ENCODE measurements at places on chromosomes 11 and 22.

- DNase-seq, result no peak
Observed at GRCh38 chr22:44930711-44931035, 79.1 kb downstream of the PHF21B start.

GRCh38 chr11:103877221-103877620 lies 159.2 kb upstream of the DDI1 start:
- DNase-seq, result no peak

DNA sequence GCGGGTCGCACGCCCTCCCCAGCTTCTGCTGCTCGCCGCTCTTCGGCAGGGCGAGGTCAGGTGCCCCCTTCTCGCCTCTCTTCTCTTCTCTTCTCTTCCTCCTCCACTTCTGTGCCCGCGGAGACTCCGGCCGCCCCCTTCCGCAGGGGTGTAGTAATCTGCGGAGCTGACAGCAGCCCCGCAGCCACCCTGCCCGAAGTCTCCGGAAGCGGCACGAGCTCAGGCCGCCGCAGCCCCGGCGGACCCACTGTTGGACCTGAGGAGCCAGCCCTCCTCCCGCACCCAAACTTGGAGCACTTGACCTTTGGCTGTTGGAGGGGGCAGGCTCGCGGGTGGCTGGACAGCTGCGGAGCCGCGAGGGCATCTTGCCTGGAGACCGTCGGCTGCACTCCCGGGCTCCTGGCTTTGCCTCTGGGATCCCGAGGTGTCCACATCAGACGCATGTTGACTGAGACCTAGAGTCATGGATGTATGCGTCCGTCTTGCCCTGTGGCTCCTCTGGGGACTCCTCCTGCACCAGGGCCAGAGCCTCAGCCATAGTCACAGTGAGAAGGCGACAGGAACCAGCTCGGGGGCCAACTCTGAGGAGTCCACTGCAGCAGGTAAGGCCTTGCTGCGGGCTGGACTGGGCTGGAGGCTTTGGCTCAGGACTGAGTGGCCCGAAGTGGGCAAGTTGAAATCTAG lies 486 bp downstream of the STIM1 start:
- peak; percentile 64 for DNase-seq

DNA sequence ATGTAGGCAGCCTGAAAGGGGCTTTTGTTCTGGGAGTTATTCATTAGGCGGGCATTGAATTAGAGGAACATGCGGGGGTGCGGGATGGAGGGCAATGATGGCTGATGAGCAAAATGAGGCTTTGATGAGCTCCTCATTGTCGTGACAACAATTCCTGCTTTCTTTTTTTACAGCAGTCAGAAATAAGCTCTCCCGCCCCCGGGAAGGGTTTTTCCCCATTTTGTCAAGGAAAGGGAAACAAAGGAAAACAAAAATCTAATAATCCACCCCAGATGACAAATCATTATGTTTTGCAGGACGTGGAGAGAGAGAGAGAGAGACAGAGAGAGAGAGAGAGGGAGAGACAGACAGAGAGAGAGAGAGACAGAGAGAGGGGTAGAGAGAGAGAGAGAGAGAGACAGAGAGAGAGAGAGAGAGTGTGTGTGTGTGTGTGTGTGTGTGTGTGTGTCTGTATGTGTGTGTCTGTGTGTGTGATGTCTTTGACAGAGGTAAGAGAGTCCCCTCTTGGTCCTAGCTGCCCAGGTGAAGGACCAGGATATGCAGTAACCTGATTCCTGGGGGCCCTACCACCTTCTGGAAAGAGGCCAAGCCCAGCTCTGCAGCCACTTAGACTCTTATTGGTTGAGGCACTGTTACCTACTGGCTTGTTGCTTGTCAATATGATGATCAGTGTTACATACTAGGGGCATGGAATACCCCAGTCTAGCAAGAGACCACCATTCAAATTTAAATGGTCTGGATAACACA lies 46.7 kb upstream of the PARVA start:
- DNase-seq, result no peak

- DNase-seq, result no peak
Observed at GRCh38 chr11:131370090-131370751, at the start of gene NTM. Gene NTM (plus strand): TSS chr11:131370615.

DNA sequence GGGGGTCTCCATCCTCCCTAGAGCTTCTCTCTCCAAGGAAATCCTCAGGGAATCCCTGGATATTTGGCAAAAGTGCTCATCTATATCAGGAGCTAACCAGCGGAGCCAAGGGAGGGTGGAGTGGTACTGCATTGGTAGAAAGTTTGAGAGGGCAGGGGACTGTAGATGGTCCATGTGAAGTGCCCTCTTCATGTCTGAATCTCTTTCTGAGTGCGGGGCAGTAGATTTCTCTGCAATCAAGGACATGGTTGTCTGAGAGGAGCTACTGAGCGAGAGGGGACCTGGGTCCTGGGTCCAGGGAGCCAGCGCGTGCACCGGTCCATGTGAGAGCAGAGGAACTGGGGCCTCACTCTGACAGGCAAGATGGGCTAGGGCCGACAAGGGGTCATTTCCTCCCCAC lies 701 bp downstream of the DIXDC1 start:
- DNase-seq, result no peak

DNA sequence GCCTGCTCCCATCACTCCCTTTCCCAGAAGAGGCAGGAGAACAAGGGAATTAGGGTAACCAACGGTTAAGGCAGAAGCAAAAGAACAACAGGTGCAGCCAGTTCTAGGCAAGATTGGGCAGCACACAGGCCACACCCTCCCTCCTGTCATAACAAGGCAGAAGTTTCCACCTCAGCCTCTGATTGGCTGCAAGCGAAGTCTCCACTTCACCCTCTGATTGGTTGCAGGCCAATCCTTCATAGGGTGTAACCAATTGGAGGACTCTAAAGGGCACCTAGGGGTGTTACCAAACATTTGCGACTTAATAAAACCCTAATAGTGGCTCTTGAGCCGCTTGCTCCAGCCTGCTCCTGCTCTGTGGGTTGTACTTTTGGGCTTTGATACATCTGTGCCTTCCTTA lies 153.8 kb downstream of the CACNA1I start:
- DNase-seq, result no peak

- DNase-seq, result peak; percentile 31
Observed at GRCh38 chr11:36411202-36411640, 98.9 kb downstream of the TRAF6 start.

DNA sequence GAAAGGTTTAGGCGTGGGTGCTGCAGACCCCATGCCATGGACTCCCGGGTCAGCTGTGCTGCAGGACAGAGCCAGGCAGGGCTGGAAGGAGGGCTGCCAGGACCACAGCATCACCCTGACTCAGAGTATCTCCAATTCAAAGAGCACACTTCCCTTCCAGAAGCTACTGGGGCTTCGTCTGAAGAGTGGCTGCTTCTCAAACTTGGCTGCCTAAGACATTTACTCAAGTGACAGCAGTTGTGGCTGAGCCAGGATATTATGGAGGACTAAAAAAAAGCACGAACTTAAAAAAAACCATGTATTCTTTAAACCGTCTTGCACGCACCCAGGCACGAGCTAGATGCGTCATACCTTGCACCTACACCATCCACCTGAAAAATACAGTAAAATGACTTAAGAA lies 13.0 kb upstream of the BID start:
- DNase-seq, result no peak

DNA sequence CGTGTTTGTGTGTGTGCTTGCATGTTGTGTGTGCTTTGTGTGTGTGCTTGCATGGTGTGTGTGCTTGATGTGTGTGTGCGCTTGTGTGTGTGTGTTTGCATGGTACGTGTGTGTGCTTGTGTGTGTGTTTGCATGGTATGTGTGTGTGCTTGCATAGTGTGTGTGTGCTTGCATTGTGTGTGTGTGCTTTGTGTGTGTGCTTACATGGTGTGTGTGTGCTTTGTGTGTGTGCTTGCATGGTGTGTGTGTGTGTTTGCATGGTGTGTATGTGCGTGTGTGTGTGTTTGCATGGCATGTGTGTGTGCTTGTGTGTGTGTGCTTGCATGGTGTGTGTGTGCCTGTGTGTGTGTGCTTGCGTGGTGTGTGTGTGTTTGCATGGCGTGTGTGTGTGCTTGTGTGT lies 10.0 kb upstream of the MUC5AC start:
- DNase-seq, result no peak

- no peak for DNase-seq
Observed at GRCh38 chr11:95256321-95256779, 25.3 kb upstream of the SESN3 start.

DNA sequence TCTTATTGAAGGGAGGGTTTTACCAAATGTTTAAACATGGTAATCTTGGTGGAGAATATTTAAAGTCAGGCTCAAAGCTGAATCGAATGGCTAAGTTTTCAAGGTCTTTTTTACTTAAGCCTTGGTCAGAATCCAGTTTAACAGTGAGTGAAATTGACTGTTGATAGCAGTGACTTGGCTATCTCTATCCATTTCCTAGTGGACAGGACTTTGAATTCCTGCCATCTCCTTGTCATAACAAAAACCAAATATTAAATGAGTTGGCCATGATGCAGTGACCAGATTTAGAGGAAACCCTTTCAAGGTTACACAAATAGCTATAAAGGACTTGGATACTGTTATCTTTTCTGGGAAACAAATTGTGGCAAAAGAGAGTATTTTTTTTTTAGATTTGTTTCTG lies 92.0 kb downstream of the JRKL start:
- no peak for DNase-seq

DNA sequence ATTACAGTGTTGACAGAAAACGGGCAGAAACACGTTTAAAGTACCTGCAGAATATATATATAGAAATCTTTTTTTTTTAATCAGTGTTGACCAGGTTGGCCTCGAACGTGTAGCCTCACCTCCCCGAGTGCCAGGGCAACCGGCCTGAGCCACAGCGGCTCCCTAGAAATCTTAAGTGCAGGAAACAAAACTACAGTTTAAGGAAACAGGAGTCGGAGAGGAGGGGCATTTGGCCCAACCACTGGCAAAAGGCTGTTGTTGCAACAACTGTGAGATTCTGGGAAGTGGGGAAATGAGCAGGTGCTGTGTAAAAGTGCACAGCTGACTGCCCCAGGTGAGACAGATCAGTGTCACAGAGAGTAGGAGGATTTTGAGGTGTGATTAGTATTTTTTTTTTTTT lies 3.7 kb downstream of the YWHAH start:
- no peak for DNase-seq

GRCh38 chr11:72238040-72238450 lies 5.9 kb downstream of the PHOX2A start:
- DNase-seq, result no peak

GRCh38 chr22:19098157-19098556 lies 24.1 kb downstream of the DGCR2 start:
- DNase-seq, result no peak

DNA sequence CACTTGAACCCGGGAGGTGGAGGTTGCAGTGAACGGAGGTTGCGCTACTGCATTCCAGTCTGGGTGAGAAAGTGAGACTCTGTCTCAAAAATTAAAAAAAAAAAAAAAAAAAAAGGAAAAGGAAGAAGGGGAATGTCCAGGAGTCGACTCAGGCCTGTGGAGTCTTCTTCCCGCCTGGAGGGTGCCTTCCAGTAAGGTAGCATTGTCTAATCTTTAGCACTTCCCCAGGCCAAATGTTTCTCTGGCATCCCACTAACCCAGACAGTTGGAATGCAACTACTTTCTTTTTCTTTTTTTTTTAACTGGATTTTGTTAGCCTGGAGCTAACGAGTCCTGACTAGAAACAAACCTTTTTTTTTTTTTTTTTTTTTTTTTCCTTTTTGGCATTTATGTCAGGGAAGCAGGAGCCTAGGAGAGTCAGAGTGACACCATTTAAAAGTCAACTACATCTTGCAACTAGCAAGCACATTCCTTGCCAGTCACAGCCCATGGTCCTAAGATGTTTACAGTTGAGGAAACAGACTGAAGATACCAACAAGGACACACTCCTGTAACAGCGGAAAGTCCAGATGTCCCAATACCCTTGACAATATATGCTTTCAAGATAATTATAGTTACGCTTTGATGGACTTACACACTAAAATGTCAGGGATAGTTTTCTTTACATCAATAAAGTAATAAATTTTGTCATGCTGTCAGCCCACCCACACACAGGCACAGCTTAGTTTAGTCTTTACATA lies 10.6 kb downstream of the PLET1 start:
- DNase-seq, result no peak

- no peak for DNase-seq
Observed at GRCh38 chr11:34999453-34999852, 83.0 kb downstream of the PDHX start.

DNA sequence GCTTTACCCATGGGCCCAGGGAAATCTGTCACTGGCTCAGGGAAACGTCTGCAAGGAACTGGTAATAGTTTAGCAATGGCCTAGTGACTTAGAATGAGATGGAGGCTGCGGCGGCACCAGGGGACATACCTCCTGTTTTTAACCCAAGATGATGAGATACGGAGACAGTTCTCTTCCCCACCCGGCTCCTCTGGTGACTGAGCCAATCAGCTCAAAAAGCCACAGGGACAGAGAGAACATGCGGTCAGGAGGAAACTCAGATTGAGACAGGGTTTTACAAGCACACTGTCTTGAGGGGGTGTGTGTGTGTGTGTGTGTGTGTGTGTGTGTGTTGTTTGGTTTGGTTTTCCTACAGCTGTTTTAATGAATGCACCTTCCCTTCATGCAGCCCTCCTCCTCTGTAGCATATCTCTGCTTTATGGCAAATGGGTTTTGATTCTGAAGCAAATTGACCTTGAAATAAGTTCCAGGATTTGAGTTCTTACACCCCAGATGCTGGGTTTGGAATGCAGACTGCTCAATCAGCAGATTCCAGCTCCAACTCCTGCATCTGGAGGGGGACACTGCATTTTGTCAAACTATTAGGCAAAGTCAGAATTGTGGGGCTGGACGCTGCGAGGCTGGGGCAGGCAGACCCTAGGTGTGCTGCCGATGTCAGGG lies 246.2 kb downstream of the NTM start:
- DNase-seq, result no peak

- DNase-seq, result no peak
Observed at GRCh38 chr11:132050049-132050448, 679.6 kb downstream of the NTM start.

- no peak for DNase-seq
Observed at GRCh38 chr11:124297921-124298320, 15.8 kb downstream of the OR8D1 start.

GRCh38 chr11:113363996-113364641 lies 23.5 kb upstream of the ANKK1 start:
- no peak for DNase-seq

GRCh38 chr11:91220476-91221202 lies 997.8 kb upstream of the CHORDC1 start:
- no peak for DNase-seq

DNA sequence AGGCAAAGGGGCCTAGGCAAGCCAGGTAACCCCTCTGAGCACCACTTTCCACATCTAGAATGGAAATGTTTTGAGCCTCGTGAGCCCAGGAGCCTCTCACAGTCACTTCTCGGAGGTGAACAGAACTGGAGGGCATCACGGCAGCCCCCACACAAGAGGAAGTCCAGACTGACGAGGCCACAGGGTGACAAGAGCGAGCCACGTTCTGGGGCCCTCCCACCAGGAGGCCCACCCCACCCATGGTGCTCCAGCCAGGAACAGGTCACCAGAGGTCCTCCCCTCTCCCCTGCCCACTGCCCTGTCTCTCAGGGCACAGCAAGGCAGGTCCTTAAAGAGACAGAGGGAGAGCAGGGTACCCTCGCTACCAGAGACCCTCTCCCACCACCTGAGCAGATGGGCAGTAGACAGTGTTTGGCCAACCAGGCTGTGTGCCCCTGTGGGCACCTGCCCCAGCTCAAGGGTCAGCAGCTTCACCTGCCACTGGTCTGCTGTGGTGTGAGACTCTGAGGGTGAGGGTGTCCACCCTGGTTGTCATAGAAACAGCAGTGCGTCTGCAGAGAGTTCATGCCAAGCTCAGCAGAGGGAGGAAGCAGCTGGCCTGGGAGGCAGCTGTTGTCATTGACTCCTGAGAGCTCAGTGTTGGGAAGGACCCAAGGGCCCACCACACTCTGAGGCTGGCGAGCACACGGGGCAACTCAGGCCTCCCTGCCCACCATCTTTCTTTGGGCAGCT lies 31.4 kb downstream of the RSPH14 start:
- DNase-seq, result peak; percentile 60

GRCh38 chr11:123195188-123196059 lies at the start of gene CLMP:
Gene CLMP (minus strand): TSS chr11:123195248. CDS start chr11:123194940, 308 bp downstream.
- peak; percentile 90 for DNase-seq

Measured in left hindlimb (tissue), 1 donor.